Activated CD4-positive, alpha-beta T cell treated with anti-CD3 and anti-CD28 coated beads, Interleukin-10, Interleukin-2, amounts not matched to agents 100 ng/mL and 50 ng/mL, durations not matched to agents 16 hours and 8 hours (primary cell): ENCODE measurements at places on chromosomes 5 and 9.

- no peak for DNase-seq
These were observed 39.8 kb downstream of the AK8 start for GRCh38 chr9:132838291-132838690.

DNA sequence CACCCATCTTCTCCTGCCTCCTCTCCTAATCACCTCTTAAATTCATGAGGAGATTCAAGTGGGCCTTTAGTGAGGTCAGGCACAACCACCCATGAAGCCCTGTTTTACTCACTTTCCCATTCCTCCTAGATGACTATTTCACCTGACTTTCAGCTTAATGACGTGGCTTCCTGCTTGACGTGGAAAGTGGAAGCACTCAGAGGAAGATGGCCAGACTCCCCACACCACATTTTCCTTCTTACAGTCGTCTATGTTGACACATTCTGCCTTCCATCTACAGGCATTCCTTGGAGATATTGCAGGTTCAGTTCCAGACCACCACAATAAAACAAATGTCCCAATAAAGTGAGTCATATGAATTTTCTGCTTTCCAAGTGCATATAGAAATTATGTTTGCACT, 146.4 kb upstream of the TAS2R1 start:
- no peak for DNase-seq

GRCh38 chr5:1435369-1435768, 9.9 kb downstream of the SLC6A3 start:
- DNase-seq: no peak

DNA sequence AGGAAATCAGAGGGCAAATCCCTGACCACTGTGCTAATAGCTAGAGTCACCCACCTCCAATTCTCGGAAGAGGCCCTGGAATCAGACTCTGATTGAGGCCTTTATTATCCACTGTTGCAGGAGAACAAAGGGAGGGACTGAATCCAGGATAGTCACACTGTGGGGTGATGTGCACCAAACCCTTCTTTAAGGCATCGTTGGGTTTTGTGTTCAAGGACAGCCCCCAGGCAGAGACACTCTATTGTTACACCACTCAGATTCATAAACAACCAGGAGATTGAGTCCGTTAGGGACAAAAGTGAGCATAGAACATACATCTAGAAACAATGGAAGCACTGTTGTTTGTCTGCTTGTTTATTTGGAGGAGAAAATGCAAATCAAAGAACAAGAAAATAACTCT, 124.6 kb upstream of the TBCA start:
- no peak for DNase-seq

GRCh38 chr5:119347991-119348390, 7.8 kb upstream of the TNFAIP8 start:
- no peak for DNase-seq

- no peak for DNase-seq
These were observed 312.1 kb upstream of the CDH18 start for GRCh38 chr5:20300110-20300509.

GRCh38 chr9:83379045-83379444, 159.2 kb downstream of the FRMD3 start:
- DNase-seq: no peak

- no peak for DNase-seq
These were observed 22.6 kb upstream of the CTNNAL1 start for GRCh38 chr9:109035684-109036423.

- DNase-seq: no peak
These were observed 201.5 kb downstream of the FRMD3 start for GRCh38 chr9:83336706-83337105.

GRCh38 chr5:52838326-52839015, 50.8 kb downstream of the ITGA1 start:
- no peak for DNase-seq

DNA sequence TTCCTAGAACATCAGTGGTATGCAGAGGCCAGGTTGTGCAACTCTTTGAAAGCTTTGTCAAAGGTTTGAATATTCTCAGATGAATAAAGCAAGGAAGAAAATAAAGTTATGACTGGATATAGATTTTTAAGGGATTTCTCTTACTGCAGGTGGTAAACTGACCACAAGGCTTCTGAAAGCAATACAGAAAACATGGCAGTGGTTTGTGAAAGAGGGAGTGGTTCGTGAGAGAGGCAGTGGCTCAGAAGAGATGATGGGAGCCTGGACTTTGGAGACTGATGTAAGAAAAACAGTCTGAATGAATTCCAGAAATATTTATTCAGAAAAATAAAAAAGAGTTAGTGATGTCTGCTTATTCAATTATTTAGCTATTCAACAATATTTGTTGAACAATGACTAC, 380.4 kb upstream of the CTNND2 start:
- DNase-seq: no peak

- no peak for DNase-seq
These were observed 134.2 kb upstream of the RGMB start for GRCh38 chr5:98639274-98639673.

GRCh38 chr9:121954477-121955140, 138.5 kb downstream of the TTLL11 start:
- DNase-seq: no peak

DNA sequence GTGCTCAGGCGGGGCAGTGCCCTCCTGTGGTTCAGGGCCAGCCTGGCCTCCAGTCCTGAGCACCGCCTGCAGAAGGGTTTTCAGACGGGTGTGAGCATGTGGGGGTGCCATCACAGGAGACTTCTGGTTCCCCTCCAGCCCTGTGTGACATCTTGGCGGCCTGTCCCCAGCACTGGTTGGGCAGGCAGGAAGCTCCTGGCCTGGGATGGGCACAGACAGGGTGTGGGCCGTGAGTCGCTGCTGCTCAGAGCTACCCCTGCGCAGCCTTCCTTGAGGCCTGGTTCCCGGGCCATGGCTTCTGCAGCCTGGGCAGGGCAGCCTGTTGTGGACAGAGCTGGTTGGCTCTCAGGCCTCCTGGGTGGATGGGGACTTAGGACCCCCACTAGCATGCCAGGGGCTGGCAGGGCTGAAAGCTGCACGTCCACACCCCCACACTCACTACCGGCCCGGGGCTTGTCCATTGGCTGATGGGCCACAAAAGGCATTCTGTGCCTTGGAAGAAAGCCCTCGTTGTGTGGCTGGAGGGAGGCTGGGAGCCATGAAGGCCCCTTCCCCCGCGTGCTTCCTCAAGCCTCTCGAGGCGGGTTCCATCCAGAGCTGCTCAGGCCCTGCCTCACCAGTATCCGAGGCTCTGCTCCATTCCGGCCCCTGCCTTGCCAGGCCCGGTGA, 58.7 kb downstream of the RXRA start:
- DNase-seq: no peak

DNA sequence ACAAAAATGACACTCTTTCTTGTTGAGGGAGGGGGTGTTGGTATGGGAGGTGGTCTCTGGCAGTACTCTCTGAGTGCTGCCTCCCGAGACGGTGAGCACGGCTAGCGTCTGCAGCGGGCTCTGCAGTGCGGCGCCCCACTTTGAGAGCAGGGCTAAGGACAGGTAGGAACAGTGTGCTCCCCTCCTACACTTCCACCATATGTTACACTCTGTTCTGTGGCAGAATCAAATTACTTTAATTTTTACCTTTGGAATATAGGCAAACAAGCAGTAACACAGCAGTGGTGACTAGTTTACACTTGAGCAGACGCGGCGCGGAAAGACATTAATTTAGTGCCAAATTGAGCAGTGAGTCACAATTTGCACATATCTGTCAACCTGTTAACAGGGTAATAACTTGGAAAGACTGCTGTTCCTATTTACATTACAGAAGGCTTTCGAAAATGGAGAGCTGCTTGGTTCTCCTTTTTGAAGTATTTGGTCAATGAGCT, 136.3 kb downstream of the MED27 start:
- DNase-seq: no peak

DNA sequence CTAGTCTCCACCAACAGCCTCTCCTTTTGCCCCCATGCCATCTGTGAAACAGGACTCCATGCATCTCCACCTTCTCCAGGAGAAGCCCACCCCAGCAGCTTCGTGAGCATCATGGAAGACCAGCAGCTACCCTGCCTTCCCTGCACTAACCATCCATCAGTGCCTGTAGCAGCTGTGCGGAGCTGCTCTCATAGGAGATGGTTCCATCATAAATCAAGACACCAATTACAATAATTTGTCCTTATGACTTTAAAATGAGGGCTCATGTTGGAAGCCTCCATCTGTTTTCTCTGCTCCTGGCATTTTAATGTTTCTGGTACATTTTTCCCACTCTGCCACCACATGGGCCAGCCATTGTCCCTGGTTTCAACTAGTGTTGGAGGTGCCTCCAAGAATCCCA, 69.9 kb downstream of the FGF1 start:
- DNase-seq: no peak

- no peak for DNase-seq
These were observed 297.8 kb downstream of the CWC27 start for GRCh38 chr5:65066387-65067146.

DNA sequence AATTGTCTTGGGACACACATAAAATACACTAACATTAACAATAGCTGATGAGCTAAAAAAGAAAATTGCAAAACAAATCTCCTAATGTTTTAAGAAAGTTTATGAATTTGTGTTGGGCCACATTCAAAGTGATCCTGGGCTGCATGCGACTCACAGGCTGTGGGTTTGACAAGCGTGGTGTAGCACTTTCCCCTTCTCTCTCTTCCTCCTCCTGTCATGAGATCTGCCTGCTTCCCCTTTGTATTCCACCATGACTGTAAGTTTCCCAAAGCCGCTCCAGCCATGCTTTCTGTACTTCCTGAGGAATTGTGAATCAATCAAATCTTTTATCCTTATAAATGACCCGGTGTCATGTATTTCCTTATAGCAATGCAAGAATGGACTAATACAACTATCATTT, 178.0 kb downstream of the TLR4 start:
- DNase-seq: no peak

DNA sequence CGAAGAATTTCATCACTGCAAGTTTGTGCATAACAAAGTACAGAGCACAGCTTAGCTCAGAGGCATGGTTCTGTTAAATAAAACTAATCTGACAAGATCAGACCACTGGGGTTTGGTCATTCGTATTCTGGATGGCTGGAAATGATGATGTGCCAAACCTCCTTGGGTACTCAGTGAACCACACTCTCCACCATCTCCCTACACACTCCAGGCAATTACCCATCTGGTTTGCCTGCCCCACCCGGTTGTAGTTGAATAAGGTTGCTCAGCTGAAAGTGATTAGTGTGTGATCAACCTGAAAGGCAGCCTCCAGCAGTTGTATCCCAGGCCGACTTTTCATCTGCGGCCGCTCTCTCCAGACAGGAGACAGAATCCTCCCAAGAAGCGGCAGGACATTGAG, 371.4 kb downstream of the TLE1 start:
- no peak for DNase-seq

GRCh38 chr5:19496056-19496455, 491.9 kb downstream of the CDH18 start:
- no peak for DNase-seq

- DNase-seq: no peak
These were observed 45.0 kb downstream of the ELL2 start for GRCh38 chr5:95916687-95917085.

- DNase-seq: no peak
These were observed 34.8 kb downstream of the TNFSF8 start for GRCh38 chr9:114895521-114895991.

GRCh38 chr5:78899922-78900362, 85.2 kb downstream of the ARSB start:
- peak; percentile 56 for DNase-seq

DNA sequence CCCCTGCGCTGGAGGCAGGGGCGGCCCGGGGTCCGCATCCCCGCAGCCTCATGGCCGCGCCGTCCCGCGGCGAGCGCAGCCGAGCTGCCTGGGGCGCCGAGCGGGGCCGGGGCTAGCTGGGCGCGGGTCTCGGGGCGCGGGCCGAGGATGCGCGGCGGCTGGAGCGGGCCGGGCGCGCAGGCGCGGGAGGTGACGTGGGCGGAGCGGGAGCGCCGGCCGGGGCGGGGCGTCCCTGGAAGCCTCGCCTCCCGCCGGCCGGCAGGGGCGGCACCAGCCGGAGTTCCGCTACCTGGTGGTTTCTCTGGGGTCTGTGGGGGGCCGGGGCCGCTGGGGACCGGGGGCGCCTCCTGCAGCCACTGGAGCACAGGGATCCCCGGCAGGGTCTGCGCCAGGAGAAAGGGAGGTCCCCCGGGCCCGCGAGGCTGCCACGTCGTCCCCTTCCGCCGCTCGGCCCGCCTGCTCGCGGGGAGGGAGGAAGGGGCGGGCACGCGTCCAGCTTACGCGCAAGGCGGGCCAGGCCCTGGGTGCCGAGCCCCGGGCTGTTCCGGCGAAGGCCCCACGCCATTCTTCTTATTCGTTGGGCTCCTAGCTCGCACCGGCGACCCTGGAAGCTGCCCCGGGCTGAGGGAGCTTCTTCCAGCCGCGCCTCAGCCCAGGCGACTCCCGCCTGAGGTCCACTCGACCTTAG, at the start of gene LPCAT1:
Gene LPCAT1, minus strand, starts transcription at position 168 of the 688 bp plus-strand sequence. Its CDS starts 116 bp downstream, at position 52.
- peak; percentile 85 for DNase-seq

GRCh38 chr9:121331992-121332685, 37.9 kb downstream of the STOM start:
- DNase-seq: no peak

DNA sequence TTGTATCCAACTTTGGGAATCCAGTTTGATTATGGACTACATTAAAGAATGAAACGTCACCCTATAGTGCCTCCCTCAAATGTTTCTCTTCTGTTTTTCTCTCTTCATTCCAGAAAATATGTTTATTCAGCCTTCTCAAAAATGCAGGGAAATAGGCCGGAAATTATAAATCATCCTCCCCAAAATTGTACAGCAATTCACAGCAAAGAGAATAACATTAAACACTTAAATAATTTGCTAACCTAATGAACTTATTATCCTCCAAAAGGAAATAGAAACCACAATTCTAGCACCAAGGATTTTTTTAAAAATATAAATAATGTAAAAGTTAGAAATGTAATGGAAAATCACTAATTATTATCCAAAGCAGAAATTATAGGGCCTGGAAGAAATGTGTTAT, 115.9 kb upstream of the CCNG1 start:
- DNase-seq: no peak

- DNase-seq: peak; percentile 43
These were observed 32.4 kb downstream of the IRF1 start for GRCh38 chr5:132458226-132458560.

DNA sequence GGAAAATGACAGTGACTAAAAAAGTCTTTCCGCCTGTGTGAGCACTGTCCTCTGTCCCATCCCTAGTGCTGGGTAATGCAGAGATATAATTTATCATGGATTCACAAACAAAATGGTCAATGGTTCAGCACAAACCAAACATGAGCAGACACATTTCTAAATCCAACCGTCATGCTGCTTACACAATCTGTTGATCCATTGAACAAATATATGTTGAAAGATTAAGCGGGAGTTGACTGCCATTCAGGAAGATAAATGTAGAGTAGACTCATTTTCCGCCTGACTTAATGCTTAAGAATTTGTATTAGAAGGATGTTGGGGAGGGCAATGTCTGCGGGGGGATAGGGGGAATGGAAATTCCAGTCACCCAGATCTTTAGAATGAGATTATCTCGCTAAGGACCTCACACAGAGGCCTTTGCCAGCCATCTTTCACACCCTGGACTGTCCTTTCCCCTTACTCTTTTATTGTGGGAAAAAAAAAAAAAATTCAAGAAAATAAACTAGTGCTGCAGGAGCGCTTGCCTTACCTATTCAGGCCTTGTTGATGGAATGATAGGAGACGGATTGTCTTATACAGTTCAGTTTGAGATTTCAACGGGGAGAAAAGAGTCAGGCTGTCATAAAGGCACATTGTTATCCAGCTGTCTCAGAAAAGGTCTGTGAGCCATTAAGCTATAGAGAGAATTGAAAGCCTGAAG, 153.7 kb downstream of the TLE1 start:
- no peak for DNase-seq

GRCh38 chr5:92424785-92425426, 1041.8 kb upstream of the ARRDC3 start:
- DNase-seq: no peak

- DNase-seq: no peak
These were observed 342.6 kb upstream of the CCNH start for GRCh38 chr5:87755360-87755759.
